A673 (cell line): ENCODE measurements at places on chromosomes 5 and 9.

DNA sequence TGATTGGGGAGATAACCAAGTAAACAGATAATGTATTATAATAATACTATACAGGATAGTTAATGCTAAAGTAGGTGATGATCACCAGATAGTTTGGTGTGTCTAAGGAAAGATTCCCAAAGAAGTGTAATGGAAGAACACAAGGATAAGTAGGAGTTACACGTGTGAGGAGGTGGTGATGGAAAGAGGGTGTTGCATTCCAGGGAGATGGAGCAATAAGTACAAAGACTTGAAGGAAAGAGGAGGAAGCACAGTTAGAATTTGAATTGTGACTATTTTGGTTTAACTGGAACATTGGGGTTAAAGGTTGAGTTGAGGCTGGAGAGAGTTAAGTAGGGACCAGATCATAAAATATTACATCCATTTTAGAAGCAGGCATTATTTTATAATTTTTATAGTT is 76.9 kb downstream of the IPO11 start:
- H3K4me1 ChIP-seq: no peaks in the 10 kb centered on the region
- H3K36me3 ChIP-seq: peaks cover 18% of the 10 kb centered on the region
- H3K27ac ChIP-seq: no peak overlapping the region
- no peak for DNase-seq

DNA sequence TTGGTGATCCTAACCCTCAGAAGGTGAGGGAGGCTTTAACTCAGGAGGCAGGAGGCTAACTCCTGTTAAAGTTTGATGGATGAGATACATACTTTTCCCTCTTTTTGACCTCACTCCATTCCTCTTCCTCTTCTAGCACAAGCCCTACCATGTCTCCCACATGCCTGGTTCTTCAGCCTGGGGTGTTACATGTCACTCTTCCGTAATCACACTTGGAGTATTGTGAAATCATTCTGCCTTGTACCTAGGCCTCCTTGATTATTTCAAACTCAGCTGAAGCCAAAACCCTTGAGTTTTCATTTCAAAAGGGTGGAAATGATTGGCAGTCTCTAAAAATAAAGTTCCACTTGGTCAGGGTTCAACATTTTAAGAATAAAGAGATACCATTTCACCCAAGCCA is 1.8 kb downstream of the PLAC8L1 start:
- DNase-seq: no peak
- H3K36me3 ChIP-seq: peaks cover 6% of the 10 kb centered on the region
- no peaks in the 10 kb centered on the region for H3K27me3 ChIP-seq

DNA sequence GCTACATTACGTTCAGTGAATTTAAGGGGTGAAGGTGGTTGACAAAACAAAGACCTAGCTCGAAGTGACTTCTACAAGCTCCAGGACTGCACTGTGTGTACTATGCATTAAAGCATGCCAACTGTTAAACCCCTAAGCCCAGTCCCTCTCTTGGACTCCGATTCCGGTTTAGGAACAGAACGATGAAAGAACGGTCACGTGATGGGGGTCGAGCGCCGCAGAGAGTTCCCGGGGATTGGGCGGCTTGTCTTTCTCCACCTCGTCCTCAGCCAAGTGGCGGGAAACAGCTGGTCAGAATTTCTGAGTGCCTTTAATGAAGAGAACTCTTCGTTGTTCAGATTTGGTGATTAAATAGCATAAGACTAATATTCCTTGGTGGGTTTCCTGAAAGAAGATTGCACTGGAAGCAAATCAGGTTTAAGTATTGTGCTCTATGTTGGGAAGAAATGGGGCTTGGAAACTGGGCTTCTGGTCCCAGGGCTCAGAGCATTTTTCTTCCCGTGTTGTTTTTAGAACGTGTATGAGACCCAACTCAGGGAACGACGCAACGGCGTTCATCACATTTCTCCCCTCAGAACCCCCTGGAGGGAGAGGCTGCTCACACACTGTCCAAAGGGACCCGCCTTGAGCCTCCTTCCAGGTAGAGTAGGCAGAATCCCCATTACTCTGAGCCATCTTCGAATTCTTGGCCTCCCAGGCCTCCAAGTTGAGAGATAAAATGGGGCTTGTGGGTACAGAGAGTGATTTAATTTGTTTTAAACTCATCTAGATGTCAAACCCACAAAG is 25.3 kb downstream of the IRX2 start:
- no peak overlapping the region for H3K4me3 ChIP-seq
- DNase-seq: no peak
- H3K27me3 ChIP-seq: no peaks in the 10 kb centered on the region
- H3K36me3 ChIP-seq: no peaks in the 10 kb centered on the region
- H3K27ac ChIP-seq: no peak overlapping the region

DNA sequence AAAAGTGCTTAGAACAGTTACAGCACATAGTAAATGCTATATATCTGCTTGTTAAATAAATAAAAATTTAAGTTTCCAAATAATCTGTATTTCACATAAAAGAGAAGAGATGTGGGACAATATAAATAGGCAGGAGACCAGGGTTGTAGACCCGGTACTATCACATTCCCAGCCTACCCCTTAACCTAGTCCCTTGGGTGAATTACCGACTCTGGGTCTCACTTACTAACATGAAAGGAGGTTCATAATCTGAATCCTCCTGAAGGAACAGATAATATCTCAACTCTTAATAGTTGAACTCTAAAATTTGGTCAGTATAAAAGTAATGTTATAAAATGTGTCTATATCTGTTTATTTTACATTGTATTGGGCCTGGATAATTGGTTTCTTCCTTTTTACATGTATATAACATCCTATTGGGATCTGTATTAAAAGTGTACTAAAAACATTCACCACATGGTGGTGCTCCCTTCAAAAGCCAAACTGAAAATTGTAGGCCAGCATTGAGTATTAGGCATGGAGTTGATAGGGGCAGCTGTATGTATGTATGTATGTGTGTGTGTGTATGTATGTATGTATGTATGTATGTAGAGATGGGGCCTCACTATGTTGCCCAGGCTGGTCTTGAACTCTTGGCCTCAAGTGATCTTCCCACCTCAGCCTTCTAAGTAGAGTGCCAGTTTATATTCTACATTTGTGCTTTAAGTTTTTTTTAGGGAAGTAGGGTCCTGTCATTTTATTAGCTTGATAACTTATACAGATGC is 64.2 kb upstream of the ABL1 start:
- H3K4me1 ChIP-seq: no peaks in the 10 kb centered on the region
- H3K4me3 ChIP-seq: no peak overlapping the region
- DNase-seq: peak; percentile 84
- no peak overlapping the region for H3K27ac ChIP-seq

- H3K27ac ChIP-seq: no peak overlapping the region
- peaks cover 37% of the 10 kb centered on the region for H3K27me3 ChIP-seq
- H3K4me3 ChIP-seq: no peak overlapping the region
- H3K4me1 ChIP-seq: no peaks in the 10 kb centered on the region
- DNase-seq: peak; percentile 41
- no peaks in the 10 kb centered on the region for H3K36me3 ChIP-seq
Measured at GRCh38 chr9:119370816-119371215, 1.6 kb upstream of the BRINP1 start.

DNA sequence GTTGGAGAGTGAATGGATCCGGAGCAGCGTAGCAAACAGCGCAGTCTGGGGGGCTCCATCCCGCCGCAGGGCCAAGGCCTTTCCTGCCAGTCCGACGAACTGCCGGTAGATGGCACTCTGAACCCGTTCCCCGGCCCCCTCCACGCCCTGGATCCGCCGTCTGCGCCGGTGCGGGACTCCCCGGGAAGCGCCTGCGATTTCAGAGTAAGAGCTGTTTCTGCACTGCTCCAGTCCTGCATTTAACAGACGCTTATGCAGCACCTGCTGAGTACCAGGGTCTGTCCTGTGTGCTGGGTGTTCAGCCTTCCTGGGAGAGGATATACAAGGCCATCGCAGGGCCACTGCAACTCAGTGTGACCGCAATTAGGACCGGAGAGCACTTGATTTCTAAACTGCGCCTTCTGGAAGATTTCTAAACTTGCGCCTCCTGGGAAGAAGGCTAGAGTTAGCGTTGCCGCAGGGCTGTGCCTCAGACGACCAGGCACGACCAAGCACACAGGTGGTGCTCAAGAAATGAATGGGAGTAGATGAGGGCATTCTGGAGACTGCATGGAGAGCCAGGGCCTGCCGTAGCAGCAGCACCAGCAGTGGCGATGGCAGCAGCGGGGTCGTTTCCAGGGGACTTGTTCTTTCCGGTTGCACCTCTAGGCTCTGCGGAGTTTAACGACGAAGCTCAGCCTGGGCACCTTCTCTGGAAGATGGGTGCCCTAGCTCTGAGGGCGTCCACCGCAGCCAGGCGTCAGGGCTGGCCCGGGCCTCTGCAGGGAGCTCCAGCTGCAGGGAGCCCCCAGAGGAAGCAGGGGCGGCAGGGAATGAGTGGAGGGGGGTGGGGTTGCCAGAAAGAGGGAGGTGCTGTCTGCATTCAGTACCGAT is 14.3 kb upstream of the TIFAB start:
- no peak overlapping the region for H3K4me3 ChIP-seq
- no peaks in the 10 kb centered on the region for H3K4me1 ChIP-seq
- H3K27ac ChIP-seq: no peak overlapping the region
- H3K36me3 ChIP-seq: no peaks in the 10 kb centered on the region
- H3K27me3 ChIP-seq: peaks cover 45% of the 10 kb centered on the region

- H3K27me3 ChIP-seq: no peaks in the 10 kb centered on the region
- DNase-seq: peak; percentile 75
- H3K36me3 ChIP-seq: no peaks in the 10 kb centered on the region
- H3K27ac ChIP-seq: no peak overlapping the region
Measured at GRCh38 chr5:16550316-16550952, 66.4 kb downstream of the RETREG1 start.

GRCh38 chr9:101235105-101235866 is 149.5 kb downstream of the BAAT start:
- no peaks in the 10 kb centered on the region for H3K4me1 ChIP-seq
- no peak overlapping the region for H3K4me3 ChIP-seq
- DNase-seq: peak; percentile 49
- no peak overlapping the region for H3K27ac ChIP-seq
- no peaks in the 10 kb centered on the region for H3K36me3 ChIP-seq
- no peaks in the 10 kb centered on the region for H3K27me3 ChIP-seq

DNA sequence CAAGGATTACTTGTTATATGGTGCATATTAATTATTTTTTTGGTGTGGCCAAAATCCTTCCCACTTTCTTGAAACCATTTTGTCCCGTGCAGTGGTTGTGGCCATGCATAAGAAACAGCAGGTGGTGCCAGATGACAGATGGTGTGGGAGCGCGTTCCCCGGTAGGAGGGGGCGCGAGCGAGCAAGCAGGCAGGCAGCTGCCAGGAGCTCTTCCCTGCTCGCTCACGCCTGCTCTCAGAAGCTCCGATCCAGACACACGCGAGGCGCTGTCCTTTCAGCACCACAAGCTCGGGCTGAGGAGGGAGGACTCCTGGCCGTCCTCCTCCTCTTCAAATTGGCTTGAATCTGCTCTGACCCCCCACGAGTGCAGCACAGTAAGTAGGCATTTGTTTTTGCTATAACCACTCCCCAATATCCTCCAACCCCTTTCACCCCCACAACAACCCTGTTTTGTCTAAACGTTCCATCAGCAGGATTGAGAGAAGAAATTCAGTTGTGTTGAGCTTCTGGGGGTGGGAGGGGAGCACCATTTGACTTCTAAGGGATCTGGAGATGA is at the start of gene NSG2:
NSG2 (plus strand) TSS at position 237 of the 556 bp plus-strand sequence. CDS start 1,050 bp downstream, outside the sequence.
- no peaks in the 10 kb centered on the region for H3K36me3 ChIP-seq
- DNase-seq: peak; percentile 87
- no peak within 1 kb of the TSS for H3K4me3 ChIP-seq
- H3K27ac ChIP-seq: no peak within 1 kb of the TSS
- H3K4me1 ChIP-seq: no peaks in the 10 kb centered on the region

GRCh38 chr5:42620579-42621216 is 135.9 kb upstream of the CCDC152 start:
- H3K4me1 ChIP-seq: no peaks in the 10 kb centered on the region
- no peaks in the 10 kb centered on the region for H3K36me3 ChIP-seq
- no peak for DNase-seq
- H3K27me3 ChIP-seq: peaks cover 21% of the 10 kb centered on the region
- no peak overlapping the region for H3K4me3 ChIP-seq

- peaks cover 5% of the 10 kb centered on the region for H3K4me1 ChIP-seq
- H3K27me3 ChIP-seq: no peaks in the 10 kb centered on the region
- no peak overlapping the region for H3K27ac ChIP-seq
- DNase-seq: no peak
Measured at GRCh38 chr9:98248737-98249474, 6.5 kb downstream of the TBC1D2 start.

DNA sequence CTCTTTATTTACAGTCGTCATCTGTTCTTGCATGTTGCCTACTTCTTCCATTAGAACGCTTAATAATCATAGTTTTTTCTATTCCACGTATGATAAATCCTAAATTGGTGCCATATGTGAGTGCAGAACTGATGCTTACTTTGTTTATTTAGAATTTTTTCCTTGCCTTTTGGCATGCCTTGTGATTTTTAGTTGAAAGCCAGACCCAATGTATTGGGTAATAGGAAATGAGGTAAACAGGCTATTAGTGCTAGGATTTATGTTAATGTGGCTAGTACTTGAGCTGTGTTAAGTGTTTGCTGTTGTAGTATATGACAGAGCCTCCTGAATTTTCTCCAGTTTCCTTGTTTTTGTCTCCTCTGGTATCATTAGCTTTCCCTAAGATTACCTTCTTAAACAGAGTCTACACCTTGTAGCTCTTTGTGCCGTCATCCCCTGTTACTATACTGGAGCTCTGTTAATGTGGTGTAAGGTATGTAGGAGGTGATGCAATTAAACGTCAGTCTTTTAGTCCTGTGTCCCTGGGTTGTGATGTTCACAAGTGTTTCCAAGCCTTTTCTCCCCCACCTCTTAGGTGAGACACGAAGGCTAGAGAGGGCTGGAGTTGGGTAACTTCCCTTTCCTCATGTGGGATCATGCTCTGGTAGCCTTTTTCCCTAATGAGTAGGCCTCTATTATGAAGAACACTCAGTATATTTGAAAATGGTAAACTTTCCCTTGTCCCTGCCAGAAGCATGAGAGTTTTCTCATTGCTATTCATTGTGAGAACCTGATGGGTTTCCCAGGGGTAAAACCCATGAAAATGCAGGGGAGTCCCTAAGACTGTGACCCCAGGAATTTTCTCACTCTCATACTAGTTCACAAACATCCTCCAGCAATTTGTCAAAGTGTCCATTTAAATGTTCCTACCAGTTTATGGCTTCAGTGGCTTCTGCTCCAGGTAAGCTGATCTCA is 21.2 kb downstream of the SPATA31D3 start:
- no peak for DNase-seq
- H3K27ac ChIP-seq: no peak overlapping the region
- H3K36me3 ChIP-seq: no peaks in the 10 kb centered on the region
- no peaks in the 10 kb centered on the region for H3K4me1 ChIP-seq
- no peak overlapping the region for H3K4me3 ChIP-seq

DNA sequence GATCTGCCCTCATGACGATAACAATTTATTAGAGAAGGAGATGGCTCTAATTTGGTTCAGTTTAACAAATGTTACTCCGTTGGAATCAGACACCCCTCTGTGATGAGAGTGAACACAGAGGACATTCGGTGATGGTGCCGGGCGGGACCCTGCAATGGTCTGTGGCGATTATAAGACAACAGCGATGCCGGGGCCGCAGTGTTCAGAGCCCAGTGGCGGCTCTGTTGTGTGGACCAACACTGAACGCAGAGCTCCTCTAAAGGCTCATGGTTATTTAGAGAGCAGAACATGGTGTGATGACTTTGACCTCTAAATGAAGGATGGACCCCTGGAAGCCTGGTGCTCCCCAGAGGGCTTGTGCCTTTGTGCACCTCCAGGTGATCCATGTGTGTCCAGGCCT is 21.2 kb downstream of the UBE2QL1 start:
- H3K27ac ChIP-seq: no peak overlapping the region
- no peaks in the 10 kb centered on the region for H3K36me3 ChIP-seq
- H3K4me1 ChIP-seq: no peaks in the 10 kb centered on the region
- no peak overlapping the region for H3K4me3 ChIP-seq
- DNase-seq: no peak
- H3K27me3 ChIP-seq: peaks cover 8% of the 10 kb centered on the region
